Placental epithelial cell (primary cell): ENCODE measurements at places on chromosomes 6 and 20. TPM values are rescaled to one million over a fixed set of nuclear protein-coding genes. Genes with fewer than 3 reads are reported as not detected.

CFAP206 gene
- total RNA-seq: 1.2 and 3.5 TPM in 2 replicates

HLA-DMB gene
- under 0.01 TPM in 1 of 2 replicates, not detected in the other for total RNA-seq

DEFB124 gene
- total RNA-seq: not detected in 2 replicates

CSNK2A1 gene
- total RNA-seq: 65.2 and 107 TPM in 2 replicates

MKKS gene
- total RNA-seq: 4.7 and 6.8 TPM in 2 replicates

CALHM6 gene
- total RNA-seq: 0.79 and 0.98 TPM in 2 replicates

KCNQ2 gene
- total RNA-seq: not detected in 2 replicates

TLDC2 gene
- not detected in 2 replicates for total RNA-seq

RSPO4 gene
- not detected in 2 replicates for total RNA-seq

TRERF1 gene
- 5.9 and 6.7 TPM in 2 replicates for total RNA-seq

MACROD2 gene
- total RNA-seq: 0.65 and 2.7 TPM in 2 replicates

VSTM2L gene
- 20.4 and 61.3 TPM in 2 replicates for total RNA-seq

LY6G6D gene
- not detected in 2 replicates for total RNA-seq

TBC1D32 gene
- total RNA-seq: 11.4 and 18.8 TPM in 2 replicates

EFCAB8 gene
- total RNA-seq: not detected in 2 replicates

GINS1 gene
- total RNA-seq: 5.1 and 7.7 TPM in 2 replicates

BFSP1 gene
- total RNA-seq: 2.6 and 7.5 TPM in 2 replicates

SSTR4 gene
- total RNA-seq: 0.43 and 3.5 TPM in 2 replicates

RUNX2 gene
- 1.6 and 5.0 TPM in 2 replicates for total RNA-seq
